ENCODE measurements at places on chromosomes 12 and 14.
A peak's percentile ranks its signal among the peaks of the same experiment; 100 is the strongest.

DNA sequence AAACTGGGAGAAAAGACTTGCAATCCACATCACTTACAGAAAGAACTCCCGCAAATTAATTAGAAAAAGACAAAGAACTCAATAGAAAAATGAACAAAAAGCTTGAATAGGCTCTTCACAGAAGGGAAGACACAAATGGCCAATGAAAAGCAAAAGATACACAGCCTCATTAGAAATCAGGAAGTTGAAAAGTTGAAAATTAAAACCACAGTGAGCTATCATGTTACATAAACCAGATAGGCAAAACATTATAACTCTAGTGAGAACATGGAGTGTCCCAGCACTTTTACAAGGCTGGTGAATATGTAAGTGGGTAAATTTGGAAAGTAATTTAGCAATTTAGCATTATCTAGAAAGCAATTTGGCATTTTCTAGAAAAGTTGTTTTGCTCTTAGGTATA lies 158.4 kb upstream of the RASSF8 start:
- DNase-seq = no peak

DNA sequence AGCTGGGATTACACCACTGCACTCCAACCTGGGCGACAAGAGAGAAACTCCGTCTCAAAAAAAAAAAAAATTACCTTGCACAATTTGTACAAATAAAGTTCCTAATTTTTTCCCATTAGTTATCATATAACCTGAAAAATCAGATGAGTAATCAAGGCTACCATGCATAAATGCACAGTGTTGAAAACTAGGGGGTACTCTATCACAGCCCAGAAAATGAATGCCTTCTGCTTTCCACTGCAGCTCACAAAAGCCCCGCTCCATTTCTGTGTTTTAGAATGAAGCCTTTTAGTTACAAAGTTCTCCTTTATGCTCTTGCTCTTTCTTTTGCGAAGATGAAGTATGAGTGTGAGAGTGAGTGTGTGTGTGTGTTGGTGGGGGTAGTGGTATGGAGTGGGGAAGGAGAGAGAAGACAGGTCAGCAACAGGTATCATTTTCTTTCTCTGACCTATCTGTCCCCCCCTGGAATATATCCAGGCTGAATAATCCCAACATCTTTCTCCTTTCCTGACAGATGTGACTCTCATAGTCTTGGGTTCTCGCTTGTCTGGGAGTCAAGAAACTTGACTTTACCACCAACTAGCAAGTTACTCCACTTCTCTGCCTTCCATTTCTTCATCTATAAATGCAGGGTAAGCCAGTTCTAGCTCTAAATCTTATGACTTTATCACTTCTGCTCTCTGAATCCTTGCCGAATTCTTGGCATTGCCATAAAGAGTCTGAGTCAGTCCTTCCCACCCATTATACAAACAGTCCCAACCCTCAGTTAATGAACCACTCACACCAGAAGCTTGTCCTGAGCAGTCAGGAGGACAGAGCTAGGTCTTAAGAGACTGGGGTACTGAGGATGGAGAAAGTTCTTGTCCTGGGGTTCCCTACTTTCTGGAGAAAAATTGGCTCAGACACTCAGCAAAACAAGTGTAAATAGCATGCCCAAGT lies 16.1 kb downstream of the BIN2 start:
- no peak for DNase-seq

DNA sequence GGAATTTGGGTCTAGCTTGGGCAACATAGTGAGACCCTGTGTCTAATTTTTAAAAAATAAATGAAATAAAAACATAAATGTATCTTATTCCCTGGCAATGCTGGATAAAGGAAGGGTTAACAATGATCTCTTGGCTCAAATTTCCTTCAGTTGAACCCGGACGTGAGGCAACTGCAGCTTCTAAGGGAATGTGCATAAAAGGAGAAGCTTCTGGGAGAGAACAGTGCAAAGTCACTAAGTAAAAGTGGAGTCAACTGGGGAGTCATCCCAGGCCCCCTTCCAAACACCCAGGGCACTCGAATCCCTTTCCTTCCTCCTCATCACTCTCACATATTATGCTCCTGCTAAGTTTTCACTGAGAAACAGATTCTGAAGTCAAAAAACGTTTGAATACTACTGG lies 147.3 kb downstream of the PPM1H start:
- DNase-seq = no peak

- peak; percentile 7 for DNase-seq
Measured at GRCh38 chr12:24049728-24050127, 100.3 kb upstream of the SOX5 start.

GRCh38 chr12:32025906-32026305 lies 66.7 kb downstream of the RESF1 start:
- DNase-seq = no peak

DNA sequence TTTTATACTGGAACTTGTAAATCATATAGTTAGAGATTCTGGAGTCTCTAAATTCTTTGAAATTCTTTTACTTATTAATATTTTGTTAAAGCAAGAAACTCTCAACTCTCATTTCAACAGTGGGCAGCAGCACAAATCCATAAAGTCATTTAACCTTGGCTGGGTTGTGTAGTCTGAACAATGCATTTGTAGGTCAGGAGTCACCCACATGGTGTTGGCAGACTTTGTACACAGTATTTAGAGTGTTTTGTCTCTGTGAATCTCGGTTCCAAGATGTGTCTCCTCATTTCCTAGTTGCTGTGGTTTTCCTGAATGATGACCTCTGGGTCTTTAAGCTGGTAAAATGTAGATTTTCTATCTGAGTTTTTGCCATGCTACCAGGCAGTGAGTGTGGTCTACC lies 20.8 kb upstream of the STRAP start:
- DNase-seq = no peak

GRCh38 chr12:42887657-42888056 lies 298.1 kb upstream of the PRICKLE1 start:
- no peak for DNase-seq

DNA sequence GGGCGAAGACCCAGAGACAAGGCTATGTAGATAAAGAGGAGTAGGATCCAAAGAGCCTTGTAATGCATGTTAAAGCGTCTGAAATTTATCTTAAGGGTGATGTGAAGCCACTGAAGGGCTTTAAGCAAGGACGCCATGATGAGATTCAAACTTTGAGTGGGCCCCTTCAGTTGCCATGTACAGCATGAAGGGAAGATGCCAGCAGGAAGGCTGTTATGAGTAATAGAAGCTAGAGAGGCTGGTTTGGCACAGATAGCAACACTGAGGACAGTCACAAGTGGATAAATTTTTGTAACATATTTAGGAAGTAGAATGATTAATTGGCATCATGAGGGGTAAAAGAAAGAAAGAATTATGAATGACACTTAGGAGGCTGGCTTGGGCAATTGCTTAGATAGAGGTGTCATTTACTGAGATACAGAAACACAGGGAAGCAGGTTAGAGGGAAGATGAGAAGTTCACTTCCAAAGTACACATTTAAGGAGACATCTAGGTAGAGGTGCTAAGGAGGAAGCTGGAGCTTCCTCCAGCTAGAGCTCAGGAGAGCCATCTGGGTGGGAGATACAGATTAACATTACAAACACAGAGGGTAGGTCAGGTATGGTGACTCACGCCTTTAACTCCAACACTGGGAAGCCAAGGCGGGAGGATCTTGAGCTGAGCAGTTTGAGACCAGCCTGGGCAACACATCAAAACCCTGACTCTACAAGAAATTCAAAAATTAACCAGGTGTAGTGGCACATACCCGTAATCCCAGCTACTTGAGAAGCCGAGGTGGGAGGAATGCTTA lies 13.7 kb downstream of the ATG2B start:
- no peak for DNase-seq

- DNase-seq = no peak
Measured at GRCh38 chr12:45184147-45184963, 31.5 kb upstream of the ANO6 start.

DNA sequence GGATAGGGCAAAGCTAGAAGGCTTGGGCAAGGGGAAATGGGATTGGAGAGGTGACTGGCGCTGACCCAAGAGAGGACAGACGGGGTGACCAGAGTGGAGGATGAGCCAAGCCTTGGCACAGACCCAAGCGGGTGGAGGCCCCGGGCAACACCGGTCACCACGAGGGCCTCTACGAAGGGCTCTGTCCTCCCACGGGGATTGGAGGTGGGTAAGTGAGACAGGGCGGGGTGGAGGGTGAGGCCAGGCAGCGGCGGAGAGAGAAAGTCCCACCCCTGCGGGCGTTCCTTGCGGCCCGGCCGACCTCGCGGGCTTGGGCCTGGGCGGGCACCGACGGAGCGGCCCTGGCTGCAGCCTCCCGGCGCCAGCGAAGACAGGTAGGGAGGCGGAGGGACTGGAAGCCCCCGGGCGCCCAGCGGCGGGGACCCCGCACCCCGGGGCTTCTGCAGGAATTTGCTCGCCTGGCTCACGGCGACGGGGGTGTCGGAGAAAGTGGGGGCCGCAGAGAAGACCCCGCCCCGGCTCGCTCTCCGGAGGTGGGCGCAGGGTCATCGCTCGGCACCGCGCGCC lies at the start of gene PAPLN:
Gene PAPLN (plus strand): TSS at position 288 of the 567 bp plus-strand sequence. CDS start 2,273 bp downstream, outside the sequence.
- DNase-seq = no peak

GRCh38 chr12:104669851-104670337 lies 213.1 kb downstream of the CHST11 start:
- peak; percentile 59 for DNase-seq

DNA sequence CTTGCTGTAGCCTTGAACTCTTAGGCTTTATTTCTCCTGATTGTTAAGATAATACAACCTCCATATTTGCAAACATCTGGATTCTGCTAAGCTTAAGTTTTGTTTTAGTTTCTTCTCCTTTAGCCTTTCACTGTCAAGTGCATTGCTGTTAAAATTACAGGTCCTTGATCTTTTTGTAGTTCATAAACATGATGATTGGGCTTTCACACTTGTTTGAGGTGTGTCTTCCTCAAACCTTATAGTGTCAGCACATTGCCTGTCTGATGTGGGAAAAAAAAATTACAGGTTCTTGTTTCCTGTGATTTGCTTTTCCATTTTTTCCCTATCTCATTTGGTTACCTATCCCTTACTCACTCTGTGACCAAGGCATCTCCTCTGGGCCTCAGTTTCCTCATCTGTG lies 59.2 kb downstream of the BICDL1 start:
- no peak for DNase-seq

DNA sequence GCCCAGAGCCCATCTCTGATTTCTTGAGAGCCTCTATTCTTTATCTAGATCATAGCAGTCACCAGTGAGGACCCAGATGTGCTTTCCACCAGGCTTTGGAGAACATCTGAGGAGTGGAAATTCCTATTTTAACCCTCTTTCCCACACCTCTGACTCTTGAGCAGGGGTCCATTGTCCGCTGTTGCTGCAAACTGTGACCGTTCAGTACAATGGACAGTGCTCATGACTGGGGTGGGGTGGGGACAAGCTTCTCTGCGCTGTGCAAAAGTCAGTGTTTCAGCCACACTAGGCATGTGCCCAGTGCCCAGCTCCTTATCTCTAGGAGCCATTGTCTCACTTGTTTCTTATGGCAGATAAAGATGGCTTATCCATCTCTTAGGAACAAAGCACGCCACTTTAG lies 16.9 kb upstream of the KRT7 start:
- no peak for DNase-seq

GRCh38 chr12:69966839-69967238 lies 141.8 kb downstream of the MYRFL start:
- peak; percentile 41 for DNase-seq

DNA sequence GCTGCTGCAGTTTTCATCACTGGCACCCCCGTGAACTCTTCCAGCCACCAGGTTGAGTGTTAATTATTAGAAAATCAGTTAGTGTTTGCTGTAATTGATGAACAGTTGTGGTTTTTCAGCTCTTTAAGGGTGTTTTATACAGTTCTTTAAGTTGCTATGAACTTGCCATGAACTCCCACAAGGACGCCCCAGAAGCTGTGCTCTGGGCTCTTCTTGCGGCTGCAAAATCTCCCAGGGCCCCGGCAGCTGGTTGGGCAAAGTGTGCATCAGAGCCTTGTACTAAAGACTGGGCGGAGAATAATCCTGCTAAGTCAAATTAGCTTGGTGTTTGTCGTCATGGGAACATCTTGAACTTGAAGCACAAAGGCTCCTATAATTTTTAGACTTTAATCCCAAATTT lies 82.2 kb downstream of the EML1 start:
- peak; percentile 42 for DNase-seq

GRCh38 chr12:32877601-32878459 lies 18.7 kb downstream of the PKP2 start:
- DNase-seq = peak; percentile 60

DNA sequence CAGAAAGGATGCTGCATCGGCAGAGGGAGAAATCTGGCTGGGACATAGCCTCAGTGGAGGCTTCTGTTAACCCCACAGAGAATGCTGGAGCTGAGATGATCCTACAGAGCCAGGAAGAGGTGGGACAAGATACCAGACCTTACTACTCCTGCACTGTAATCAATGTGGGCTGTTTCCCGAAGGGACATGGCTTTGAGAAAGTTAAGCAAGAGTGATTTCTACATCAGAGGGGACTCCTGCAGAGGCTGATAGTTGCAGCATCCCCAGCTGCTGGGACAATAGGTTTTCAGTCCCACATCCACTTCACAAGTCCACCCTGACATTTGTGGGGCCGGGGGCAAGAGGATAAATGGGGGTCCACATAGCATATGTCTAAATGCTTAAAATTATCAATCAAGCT lies 22.5 kb upstream of the CMKLR1 start:
- DNase-seq = no peak

GRCh38 chr12:23585782-23586163 lies 363.7 kb downstream of the SOX5 start:
- peak; percentile 24 for DNase-seq

DNA sequence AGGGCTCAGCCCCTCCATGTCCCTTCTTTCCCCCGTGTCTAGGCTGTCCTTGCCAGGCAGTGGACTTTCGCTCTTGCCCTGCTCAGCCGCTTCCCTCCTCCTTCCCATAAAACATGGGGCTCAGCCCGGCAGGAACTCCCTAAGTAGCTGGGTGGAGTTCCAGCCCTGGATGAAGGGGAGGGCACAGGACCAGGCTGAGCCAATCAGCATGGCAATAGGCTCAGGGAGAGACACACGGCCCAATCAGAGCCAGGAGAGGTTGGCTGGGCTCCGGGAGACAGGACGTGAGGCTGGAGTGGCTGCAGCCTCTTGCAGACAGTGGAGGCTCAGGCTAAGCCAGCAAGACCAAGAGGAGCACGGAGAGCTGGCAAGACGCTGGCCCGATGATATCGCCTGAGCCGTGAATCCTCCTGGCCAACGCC lies 54.3 kb downstream of the GALNT9 start:
- peak; percentile 28 for DNase-seq

DNA sequence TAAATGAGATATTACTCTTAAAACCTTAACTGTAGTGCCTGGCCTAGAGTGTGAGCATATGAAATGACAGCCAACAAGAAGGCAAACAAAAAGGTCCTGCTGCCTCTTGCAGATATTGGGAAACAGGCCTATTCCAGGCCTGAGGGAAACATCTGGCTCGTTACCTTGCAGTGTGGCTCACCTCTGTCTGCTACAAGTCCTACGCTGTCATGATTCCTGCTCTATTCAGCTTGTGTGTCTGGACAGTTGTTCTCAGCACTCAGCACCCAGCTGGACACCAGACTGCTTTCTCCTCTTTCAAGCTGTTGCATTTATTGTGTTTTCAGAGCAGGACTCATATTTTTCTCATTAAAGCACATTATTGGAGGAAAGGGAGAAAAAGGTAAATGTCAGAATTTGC lies 113.5 kb downstream of the TMTC2 start:
- DNase-seq = no peak

- DNase-seq = peak; percentile 67
Measured at GRCh38 chr12:68559984-68560850, 50.5 kb upstream of the RAP1B start.

- DNase-seq = no peak
Measured at GRCh38 chr14:62662811-62663455, 382.3 kb downstream of the KCNH5 start.

GRCh38 chr12:64171715-64172114 lies 50.4 kb downstream of the KICS2 start:
- DNase-seq = no peak

GRCh38 chr14:94161981-94162380 lies 12.1 kb upstream of the PPP4R4 start:
- no peak for DNase-seq

GRCh38 chr12:98406378-98406777 lies 109.0 kb upstream of the TMPO start:
- no peak for DNase-seq

Data from stomach (tissue), 19 donors.